Forelimb muscle (tissue), 1 donor: ENCODE measurements at places on chromosomes 2 and 18.

DNA sequence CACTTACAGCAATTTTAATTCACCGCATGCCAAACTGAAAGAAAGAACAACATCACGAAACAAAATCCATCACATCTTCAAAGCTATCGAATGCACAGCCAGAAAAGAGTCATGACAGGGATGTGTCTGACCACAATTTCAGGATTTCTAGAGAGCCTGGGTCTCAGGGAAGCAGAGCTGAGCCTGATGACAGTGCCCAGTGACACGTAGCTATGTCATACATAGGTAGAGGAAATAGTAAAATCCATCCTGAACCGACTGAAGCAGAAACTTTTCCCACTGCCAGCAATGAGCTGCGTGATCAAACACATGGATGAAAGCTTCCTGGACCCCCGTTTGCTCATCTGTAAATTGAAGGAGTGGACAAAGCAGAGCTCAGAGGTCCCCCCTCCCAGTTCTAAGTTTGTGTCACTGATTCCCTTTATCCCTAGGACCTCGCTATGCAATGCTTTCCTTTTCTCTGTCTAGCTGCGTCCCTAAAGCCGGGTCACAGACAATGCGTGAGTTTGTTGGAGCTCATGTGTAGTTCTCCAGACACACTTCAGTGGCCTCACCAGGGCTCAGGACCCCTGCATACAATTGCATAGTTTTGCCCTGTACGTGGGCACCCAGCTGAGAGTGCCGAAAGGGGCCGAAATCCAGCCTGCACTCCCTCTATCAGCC is 37.6 kb downstream of the CCBE1 start:
- no peak for DNase-seq

GRCh38 chr2:85061896-85062295 is 71.3 kb upstream of the TCF7L1 start:
- no peak for DNase-seq

GRCh38 chr2:65314801-65315441 is 87.3 kb downstream of the ACTR2 start:
- DNase-seq, result no peak

- DNase-seq, result no peak
Measured at GRCh38 chr2:131027566-131028528, 65.4 kb downstream of the FAM168B start.

GRCh38 chr2:106159866-106160785 is 34.0 kb downstream of the UXS1 start:
- DNase-seq, result no peak

DNA sequence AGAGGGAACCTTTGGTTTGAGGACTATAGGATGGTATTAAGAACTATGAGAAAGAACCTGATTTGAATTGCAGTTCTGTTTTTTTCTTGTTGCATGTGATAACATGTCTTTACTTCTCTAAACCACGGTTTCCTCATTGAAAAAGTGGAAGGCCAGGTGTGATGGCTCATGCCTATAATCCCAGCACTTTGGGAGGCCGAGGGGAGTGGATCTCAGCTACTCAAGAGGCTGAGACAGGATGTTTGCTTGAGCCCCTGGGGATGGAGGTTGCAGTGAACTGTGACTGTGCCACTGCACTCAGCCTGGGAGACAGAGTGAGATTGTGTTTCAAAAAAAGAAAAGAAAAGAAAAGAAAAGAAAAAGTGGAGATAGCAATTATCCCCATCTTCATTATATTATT is 32.3 kb downstream of the SCN9A start:
- DNase-seq, result no peak

DNA sequence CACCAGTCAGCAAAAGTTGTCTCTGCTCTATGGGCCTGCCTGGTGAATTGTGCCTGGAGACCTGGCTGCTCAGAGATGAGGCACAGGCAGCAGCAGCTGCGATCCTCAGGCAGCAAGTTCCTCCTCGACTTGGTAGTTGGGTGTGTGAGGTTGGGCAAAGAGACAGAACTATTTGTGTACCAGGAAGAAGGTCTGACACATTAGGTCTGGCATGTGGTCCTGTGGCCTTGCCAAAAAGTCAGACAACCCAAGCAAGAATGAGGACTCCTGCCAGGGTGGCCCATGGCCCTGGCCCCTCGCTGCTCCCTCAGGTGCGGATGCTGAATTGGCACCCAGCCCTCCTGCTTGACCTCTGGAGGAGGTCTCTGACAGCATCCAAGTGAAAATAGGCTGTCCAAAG is 192.7 kb downstream of the DYSF start:
- DNase-seq, result no peak

- no peak for DNase-seq
Measured at GRCh38 chr2:164714471-164714870, 93.2 kb upstream of the GRB14 start.

GRCh38 chr18:24170360-24170759 is 31.5 kb downstream of the CABYR start:
- no peak for DNase-seq

GRCh38 chr2:134717286-134718022 is 1.3 kb downstream of the TMEM163 start:
- no peak for DNase-seq

DNA sequence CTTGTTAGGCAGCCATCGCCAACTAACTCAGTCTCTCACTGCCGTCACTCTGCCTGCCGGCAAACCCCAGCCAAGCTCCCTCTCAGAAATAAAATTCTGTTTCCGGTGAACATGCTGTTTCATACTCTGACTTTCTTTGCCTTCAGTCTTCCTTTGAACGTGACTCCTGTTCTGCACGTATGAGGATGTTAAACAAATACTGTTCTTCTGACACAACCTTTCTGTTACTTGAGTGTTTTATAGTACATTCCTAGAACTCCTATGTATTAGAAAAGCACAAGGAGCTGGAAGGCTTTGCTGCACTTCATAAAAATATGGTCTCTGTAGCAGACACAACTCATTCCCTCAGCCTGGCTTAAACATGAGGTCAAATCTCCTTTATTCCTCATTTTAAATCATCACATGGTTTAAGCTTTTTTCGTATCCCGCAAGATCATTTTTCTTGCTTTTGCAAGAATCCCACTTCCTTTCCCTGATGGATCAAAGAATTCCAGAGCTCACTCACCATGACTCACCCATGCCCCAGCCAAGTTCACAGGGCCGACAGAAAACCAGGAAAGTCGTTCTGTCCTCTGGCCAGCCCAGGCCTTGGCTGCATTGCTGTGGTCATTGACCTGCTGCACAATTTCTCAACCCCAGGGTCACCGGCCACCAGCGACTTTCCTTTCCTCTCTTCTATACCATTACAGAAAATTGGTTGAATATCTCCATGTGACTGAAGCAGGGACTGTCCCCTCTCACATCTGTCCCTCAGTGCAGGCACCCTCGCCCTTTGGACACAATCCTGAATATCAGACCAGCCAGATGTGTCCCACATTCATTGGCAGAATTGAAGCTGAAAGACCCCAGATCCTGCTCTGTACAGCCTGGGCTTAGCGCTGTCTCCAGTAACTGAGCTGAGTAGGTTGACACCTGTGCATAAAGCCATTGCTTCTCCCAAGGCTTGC is 183.1 kb upstream of the ARL4C start:
- DNase-seq, result no peak

GRCh38 chr2:152243761-152244640 is 68.4 kb upstream of the STAM2 start:
- no peak for DNase-seq

- DNase-seq, result no peak
Measured at GRCh38 chr18:48983793-48984437, 33.1 kb upstream of the SMAD7 start.

GRCh38 chr2:68835621-68836020 is 35.6 kb downstream of the BMP10 start:
- DNase-seq, result no peak

GRCh38 chr2:224562831-224563230 is 22.3 kb downstream of the CUL3 start:
- DNase-seq, result no peak
